ENCODE measurements at places on chromosomes 4 and X.
A peak's percentile ranks its signal among the peaks of the same experiment; 100 is the strongest.

- H3K4me3 ChIP-seq, result no peak overlapping the region
- no peaks in the 10 kb centered on the region for H3K36me3 ChIP-seq
- no peak for DNase-seq
- H3K27me3 ChIP-seq, result no peaks in the 10 kb centered on the region
These were observed 134.5 kb upstream of the IL15 start for GRCh38 chr4:141501931-141502330.

- H3K27ac ChIP-seq, result no peak overlapping the region
- no peak overlapping the region for H3K4me3 ChIP-seq
- no peaks in the 10 kb centered on the region for H3K4me1 ChIP-seq
- peaks cover 6% of the 10 kb centered on the region for H3K27me3 ChIP-seq
These were observed 88.0 kb upstream of the CBR4 start for GRCh38 chr4:169098054-169098497.

DNA sequence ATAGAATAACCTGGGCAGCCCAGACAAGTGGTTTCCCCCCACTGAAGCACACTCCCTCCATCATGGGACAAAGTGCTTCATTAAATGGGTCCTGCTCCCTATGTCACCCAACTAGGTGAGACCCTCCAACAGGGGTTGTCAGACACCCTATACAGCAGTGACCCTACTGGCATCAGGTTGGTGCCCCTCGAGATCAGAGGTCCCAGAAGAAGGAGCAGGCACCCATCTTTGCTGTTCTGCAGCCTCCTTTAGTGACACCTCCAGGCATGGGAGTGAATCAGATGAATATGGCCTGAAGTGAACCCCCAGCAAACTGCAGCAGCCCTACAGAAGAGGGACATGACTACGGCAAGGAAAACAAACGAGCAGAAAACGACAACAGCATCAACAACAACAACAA lies 11.1 kb downstream of the NELFA start:
- H3K27me3 ChIP-seq, result no peaks in the 10 kb centered on the region
- DNase-seq, result no peak
- H3K4me3 ChIP-seq, result no peak overlapping the region
- H3K4me1 ChIP-seq, result peaks cover 23% of the 10 kb centered on the region
- H3K27ac ChIP-seq, result no peak overlapping the region

- no peak for DNase-seq
- H3K4me1 ChIP-seq, result no peaks in the 10 kb centered on the region
- H3K4me3 ChIP-seq, result no peak overlapping the region
- H3K36me3 ChIP-seq, result peaks cover 8% of the 10 kb centered on the region
- H3K27me3 ChIP-seq, result peaks cover 8% of the 10 kb centered on the region
These were observed 198.8 kb downstream of the ANTXR2 start for GRCh38 chr4:79874197-79874596.

- no peak overlapping the region for H3K4me3 ChIP-seq
- H3K27me3 ChIP-seq, result peaks cover 34% of the 10 kb centered on the region
- H3K27ac ChIP-seq, result no peak overlapping the region
- DNase-seq, result peak; percentile 12
- no peaks in the 10 kb centered on the region for H3K4me1 ChIP-seq
- no peaks in the 10 kb centered on the region for H3K36me3 ChIP-seq
These were observed 51.7 kb upstream of the CHRDL1 start for GRCh38 chrX:110847334-110847733.

DNA sequence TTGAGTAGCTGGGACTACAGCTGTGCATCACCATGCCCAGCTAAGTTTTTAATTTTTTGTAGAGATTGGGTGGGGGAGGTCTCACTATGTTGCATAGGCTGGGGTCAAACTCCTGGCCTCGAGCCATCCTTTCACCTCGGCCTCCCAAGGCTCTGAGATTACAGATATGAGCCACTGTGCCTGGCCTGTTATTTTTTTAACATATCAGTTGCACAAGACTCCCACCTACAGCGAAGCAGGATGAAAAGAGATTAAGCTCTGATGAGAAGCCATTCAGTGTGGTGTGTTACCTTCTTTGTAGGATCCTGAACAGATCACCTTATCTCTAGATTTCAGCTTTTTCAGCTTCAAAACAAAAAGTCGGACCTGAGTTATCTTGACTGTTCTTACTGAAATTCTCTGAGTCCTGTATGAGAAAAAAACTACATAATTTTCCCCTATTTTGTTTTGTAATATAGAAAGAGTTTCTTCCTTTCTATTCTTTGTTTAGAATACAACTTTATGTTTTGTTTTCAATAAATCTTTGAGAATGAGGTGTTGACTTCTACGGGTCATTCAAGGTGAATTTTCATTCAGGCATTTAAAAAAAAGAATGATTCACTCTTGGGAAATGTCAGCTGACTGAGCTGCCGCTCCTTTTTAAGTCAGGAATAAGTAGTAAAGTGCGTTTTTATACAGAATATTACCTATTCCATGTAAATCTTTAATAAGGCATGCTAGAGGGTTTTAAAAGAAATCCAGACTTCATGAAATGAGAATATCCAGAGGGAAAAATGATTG lies 134.6 kb downstream of the ARSF start:
- H3K4me1 ChIP-seq, result no peaks in the 10 kb centered on the region
- H3K27me3 ChIP-seq, result no peaks in the 10 kb centered on the region
- no peak overlapping the region for H3K4me3 ChIP-seq
- H3K36me3 ChIP-seq, result no peaks in the 10 kb centered on the region
- H3K27ac ChIP-seq, result no peak overlapping the region

DNA sequence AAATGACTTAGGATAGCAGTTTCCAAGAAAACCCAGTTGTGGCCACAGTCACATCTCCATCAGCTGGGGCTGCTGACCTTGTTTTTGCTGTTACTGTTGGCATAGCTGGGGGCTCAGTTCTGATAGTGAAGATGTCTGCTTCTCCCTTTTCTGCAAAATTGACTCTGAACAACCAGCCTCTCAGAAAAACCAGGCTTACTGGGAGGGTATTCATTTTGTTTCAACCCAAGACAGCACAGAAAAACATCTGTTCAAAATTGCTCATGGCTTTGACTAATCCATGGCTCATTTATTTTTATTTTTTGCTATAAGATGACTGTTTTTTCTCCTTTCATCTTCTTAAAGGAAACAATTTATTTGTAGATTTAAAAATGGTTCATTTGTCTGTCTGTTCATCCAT lies 53.1 kb downstream of the RASL11B start:
- no peaks in the 10 kb centered on the region for H3K4me1 ChIP-seq
- peak overlapping the region; percentile 30 for H3K27ac ChIP-seq
- no peak overlapping the region for H3K4me3 ChIP-seq
- no peaks in the 10 kb centered on the region for H3K27me3 ChIP-seq

- H3K27ac ChIP-seq, result no peak overlapping the region
- no peak overlapping the region for H3K4me3 ChIP-seq
- H3K4me1 ChIP-seq, result peaks cover 12% of the 10 kb centered on the region
- no peaks in the 10 kb centered on the region for H3K27me3 ChIP-seq
- H3K36me3 ChIP-seq, result no peaks in the 10 kb centered on the region
- DNase-seq, result no peak
These were observed 101.3 kb downstream of the ZAR1 start for GRCh38 chr4:48591372-48591771.

Measured in activated T-cell treated with anti-CD3 and anti-CD28 coated beads, Interleukin-2, amount 50 U/mL, for 72 hours (primary cell).